ENCODE measurements at places on chromosomes 2 and 18.

GRCh38 chr2:170722301-170722700 is 7.2 kb downstream of the SP5 start:
- no peak for DNase-seq

GRCh38 chr18:59659508-59660170 is 37.6 kb downstream of the CCBE1 start:
- DNase-seq: no peak

GRCh38 chr2:31226266-31226665 is 7.7 kb upstream of the EHD3 start:
- DNase-seq: no peak

- peak; percentile 57 for DNase-seq
These were observed 9.7 kb downstream of the ITGA4 start for GRCh38 chr2:181466661-181467576.

DNA sequence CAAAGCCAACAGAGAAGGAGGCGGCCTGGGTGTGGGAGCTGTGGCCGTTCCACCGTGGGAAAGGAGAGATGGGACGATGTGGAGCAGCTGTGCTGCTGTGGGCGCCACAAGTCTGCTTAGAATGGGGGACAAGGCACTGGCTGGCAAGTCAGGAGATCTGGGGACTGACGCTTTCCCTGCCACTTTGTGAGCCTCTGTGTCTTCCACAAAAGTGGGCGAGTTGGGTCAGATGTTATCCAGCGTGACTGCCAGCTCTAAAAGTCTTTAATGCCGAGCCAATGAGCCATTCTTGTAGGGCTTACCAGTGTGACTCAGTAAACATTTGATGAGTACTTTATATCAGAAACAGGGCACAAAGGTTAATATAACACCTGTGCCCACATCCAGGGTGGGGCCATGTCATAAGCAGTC is 113.6 kb upstream of the MGAT5 start:
- DNase-seq: peak; percentile 57

- no peak for DNase-seq
These were observed 1.7 kb downstream of the PAX3 start for GRCh38 chr2:222296911-222297599.

GRCh38 chr2:137658433-137658832 is 305.8 kb upstream of the HNMT start:
- no peak for DNase-seq

GRCh38 chr2:15940661-15941480 is 521 bp downstream of the MYCN start:
- no peak for DNase-seq

GRCh38 chr2:38142627-38143026 is 66.7 kb upstream of the CYP1B1 start:
- DNase-seq: no peak

DNA sequence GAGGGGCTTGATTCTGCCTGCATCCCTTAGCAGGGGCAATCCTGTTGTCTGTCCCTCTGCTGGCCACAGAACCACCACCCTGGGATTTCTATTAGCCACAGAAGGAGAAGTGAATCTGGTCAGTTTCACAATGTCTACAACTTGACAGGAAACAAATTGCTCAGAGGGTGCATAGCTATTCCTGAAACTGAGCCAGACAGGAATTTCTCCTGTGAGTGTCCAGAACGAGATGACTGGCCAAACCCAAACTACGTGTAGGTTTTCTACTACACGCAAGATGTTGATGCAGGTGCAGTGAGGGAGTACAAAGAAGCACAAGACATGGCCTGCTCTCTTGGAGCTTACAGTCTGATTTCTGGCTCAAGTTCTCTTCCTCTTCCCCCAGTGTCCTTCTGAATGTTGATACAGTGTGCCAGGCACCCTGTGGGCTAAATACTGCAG is 201.9 kb downstream of the CLIP4 start:
- DNase-seq: no peak

DNA sequence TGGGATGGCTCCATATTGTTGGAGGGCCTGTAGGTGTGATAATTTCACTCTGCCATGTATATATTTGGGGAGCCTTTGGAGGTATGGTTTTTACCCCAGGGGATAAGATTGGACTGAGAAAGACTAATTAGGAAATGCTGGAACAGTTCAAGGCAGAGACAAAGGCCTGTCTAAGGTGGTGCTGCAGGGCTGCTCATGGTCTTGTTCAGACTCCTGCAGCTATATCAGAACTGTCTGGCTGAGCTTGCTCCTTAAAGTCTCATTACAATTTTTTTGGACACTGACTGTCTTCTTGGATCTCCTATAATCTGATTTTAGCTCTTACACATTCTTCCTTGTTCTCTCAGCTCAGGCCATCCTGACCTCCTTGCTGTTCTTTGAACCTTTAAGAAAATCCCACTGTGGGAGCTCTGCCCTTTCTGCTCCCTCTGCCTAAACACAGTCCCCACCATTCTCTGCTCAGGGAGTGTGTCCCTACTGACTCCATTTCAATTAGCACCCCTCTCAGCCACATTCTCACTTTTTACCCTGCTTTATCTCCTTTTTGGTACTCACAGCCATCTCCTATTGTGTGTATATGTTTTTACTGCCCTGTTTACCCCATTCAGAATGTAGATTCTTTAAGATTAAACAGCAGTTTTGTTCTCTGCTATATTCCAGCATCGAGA is 468.7 kb upstream of the FANCL start:
- no peak for DNase-seq

DNA sequence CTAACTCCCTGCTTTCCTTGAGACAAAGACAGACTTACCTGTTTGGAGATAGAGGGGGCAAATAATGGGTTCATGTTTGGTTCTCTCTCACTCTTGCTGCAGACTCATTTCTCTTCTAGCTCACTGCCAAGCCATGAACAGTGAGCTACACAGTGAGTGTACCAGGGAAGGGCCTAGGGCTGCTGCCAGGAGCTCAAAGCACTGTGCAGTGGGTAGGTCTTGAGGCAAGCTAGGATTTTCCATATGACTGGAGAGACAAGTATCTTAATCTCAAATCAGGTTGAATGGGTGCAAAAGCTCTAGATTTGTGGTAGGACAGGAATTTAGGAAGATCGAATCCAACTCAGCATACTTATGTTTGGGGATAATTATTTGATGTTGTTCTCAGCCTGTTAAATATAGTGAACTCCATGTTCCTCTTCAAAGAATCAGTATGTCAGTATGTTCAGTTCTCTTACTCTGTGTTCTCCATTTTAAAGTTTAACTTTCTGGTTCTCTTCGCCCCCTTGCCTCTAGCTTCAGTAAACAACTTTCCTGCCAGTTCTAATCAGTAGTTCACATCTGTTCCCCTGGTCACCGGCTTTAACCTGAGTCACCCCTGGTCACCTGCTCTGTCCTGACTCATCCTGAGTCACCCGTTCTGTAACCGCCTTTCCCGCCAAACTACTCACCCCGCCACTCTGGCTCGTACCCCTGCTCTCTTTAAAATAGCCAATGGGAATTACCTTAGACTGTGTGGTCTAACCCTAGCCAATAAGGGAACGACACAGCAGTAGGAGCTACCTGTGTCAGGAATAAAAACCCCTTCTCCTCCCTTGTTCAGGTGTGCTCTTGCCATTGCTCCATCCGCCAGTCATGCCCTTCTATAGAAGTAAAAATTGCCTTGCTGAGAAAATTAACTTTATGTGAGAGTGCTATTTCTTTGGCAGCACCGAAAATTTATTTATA is 21.9 kb downstream of the SLC25A52 start:
- DNase-seq: no peak

DNA sequence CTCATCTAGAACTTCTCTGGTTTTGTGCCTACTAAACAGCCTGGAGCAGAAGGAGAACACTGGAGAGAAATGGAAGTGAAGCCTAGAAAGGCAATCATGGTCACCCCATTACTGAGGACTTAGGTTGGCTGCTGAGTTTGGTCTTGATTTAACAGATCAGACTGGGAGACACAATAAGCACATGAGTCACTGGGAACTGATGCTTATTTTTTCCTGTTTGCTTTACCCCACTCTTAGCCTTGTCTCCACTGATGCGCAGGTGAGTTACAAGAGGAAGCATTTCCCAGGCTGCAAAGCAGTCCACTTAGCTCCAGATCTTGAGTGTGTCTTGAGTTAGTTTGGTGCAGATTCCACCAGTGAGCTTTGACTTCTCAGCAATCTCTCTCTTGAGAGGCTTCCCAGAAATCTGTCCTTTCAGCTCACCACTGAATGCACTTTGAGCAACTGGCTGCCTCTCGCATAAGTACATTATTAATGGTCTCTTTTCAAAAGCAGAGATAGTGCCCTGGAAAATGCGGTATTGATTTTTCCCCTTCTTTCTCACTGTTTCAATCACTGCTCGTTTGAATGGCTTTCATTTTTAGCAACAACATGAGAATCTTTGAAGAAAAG is 390.2 kb upstream of the SETBP1 start:
- no peak for DNase-seq
